ENCODE measurements at places on chromosomes 4 and X. TPM values are rescaled to one million over a fixed set of nuclear protein-coding genes. Genes with fewer than 3 reads are reported as not detected.

DNA sequence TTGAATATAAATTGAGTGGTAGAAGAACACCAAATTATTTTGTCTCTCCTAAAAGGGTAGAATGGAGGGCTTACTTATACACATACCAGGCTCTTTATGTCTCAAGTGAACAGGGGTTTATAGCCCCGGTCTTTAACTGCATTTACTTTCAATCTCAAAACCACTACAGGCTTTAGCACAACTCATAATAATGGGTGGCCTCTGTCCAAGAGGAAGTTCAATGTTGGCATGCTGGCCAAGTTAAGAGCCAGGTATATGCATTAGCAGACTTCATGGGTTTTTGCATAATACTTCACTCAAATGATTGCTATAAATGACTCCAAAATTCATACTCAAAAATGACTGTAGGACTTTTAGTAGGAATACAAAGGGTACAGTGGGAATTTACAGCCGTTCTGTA, 118.5 kb upstream of the OTUD4 start:
- DNase-seq, result no peak

GRCh38 chrX:149830192-149830873, 48.6 kb downstream of the MAGEA9 start:
- no peak for DNase-seq

DNA sequence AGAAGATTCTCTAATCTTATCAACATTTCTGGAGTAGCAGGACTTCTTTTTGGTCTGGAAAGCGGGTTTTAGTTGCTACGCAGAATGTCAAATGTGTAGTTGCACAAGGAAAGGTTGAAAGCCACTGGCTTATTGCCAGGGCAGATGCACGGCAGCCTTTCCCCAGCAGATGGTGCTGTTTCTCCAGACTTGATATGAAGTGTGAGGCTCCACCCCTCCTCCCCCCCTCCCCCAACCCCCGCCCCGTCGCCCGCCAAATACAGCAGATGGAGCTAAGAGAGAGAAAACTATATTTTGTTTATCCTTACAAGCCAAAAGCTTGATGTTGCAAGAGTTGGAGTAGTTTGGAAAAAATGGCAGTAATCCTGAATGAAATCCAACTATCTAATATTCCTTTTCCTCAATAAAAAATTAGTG, 32.0 kb downstream of the ENOPH1 start:
- DNase-seq, result peak; percentile 39

- no peak for DNase-seq
These were observed 63.2 kb upstream of the ALB start for GRCh38 chr4:73340917-73341316.

- no peak for DNase-seq
These were observed 12.2 kb upstream of the RBPJ start for GRCh38 chr4:26308568-26308967.

GRCh38 chr4:85956293-85956945, 403.4 kb downstream of the MAPK10 start:
- no peak for DNase-seq

ART3 gene
- 2.7 TPM for total RNA-seq

DNA sequence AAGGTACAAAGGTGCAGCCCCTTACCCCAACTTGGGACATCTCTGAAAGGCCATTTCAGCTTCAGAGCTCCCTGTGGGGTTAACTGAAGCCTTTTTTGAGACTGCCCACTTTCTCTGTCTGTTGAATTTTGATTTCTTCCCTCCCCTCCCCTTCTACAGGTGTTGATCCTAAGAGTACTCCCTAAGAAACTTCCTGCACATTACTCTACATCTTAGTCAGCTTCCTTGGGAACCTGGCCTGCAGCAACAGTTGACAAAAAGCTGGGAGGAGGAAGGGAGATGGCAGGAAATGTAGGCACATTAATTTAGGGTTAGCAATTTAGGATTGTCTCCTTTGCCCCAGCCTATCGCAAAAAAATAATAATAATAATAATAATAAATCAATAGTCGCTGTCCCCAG, 1.2 kb upstream of the IDS start:
- no peak for DNase-seq

RAB41 gene
- total RNA-seq, result not detected

GRCh38 chr4:25500626-25501316, 123.7 kb downstream of the ANAPC4 start:
- no peak for DNase-seq

CRMP1 gene
- total RNA-seq, result 4.7 TPM

- DNase-seq, result no peak
These were observed 7.8 kb upstream of the INTS6L start for GRCh38 chrX:135512508-135513129.

GRCh38 chrX:15395789-15396188, 11.6 kb upstream of the VEGFD start:
- no peak for DNase-seq

Measured in esophagus squamous epithelium (tissue), 5 donors.